Activated naive CD4-positive, alpha-beta T cell treated with Interleukin-2 at 50 U/mL for 16 hours (primary cell): ENCODE measurements at places on chromosomes 7 and 10.
A peak's percentile ranks its signal among the peaks of the same experiment; 100 is the strongest.

GRCh38 chr7:29090151-29090805, 56.1 kb downstream of the CPVL start:
- DNase-seq = no peak

- DNase-seq = no peak
Measured at GRCh38 chr7:39304178-39304577, 262.0 kb upstream of the YAE1 start.

DNA sequence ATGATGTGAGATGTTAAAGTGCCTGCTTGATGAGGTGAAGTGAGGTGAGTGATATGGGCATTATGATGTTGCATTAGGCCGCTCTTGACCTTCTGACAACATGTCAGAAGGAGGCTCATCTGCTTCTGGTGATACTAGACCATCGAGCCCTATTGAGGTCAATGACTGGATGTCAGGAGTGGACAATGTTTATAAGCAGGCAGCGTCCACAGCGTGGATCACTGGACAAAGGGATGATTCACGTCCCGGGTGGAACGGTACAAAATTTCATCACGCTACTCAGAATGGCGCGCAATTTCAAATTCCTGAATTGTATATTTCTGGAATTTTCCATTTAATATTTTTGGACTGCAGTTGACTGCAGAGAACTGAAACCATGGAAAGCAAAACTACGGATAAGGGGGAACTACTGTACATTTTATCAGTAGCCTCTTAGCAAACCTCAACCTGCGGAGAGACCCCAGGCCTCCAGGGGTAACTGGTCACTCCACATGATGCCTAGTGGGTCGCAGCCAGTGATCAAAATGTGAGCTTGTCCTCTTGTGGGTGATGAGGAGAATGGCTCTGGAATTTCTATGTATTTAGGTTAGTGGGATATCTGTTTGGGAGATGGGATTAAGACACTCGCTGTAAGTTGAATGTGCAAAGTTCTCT, 5.7 kb upstream of the ZCCHC24 start:
- no peak for DNase-seq

DNA sequence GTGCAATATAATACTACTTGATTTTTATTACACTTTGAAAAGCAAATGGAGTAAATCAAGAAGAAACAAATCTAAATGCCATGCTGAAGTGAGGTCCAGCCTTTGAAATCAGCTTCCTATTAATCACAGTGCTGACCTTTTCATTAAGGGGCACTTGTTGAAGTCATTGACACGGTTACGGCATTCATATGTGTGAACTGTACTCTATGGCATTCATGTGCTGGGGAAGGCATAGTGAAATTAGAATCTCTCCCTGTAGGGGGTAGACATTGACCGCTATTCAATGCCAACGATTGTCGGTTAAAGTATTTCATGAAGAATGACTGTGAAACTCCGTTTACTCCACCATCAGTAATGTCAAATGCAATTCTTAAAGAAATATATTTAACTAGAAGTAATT, 296.1 kb upstream of the SEMA3A start:
- DNase-seq = no peak

GRCh38 chr7:87398446-87398845, 53.0 kb downstream of the CROT start:
- no peak for DNase-seq

DNA sequence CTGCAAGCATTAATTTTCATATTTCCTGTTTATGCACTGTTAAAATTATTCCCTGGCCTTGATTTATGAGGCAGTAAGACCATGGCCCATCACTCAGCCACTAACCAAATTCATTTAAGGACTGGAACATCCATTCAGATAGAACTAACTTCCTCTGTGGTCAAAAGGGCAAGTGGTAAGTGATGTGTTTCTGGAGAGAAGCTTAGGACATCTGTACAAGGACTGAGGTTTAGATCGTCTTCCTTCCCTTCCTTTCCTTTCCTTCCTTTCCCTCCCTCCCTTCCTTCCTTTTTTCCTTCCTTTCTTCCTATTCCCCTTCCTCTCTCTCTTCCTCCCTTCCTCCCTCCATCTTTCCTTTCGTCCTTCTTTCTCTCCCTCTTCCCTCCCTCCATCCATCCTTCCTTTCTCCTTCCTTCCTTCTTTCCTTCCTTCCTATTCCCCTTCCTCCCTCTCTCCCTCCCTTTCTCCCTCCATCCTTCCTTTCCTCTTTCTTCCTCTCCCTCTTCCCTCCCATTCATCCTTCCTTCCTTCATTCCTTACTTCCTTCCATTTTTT, 1019.4 kb downstream of the TYW1 start:
- no peak for DNase-seq

DNA sequence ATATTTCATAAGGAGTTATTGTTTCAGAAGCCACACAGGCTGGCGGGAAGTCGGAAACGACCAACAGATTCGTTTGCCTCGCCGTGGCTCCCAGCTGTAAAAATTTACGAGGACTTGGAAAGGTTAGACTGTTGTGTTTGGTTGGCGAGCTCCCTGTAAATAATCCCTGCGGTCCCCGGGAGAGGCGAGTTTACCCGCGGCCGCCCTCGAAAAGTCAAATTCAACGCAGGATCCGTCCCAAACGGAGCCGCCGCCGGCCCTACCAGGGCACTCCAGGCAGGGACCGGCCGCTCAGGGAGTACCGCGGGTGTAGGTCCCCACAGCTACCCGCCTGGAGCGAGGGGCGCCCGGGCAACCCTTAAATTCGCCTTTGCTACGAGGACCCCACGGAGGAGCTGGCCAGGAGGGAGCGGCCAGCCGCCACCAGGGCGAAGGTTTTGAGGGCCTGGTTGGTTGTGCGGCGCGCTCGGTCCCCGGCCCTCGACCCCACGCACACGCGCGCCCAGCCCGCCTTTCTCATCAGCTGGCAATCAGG, 726 bp upstream of the HOXA9 start:
- DNase-seq = no peak

GRCh38 chr7:13920053-13920697, 69.3 kb downstream of the ETV1 start:
- DNase-seq = no peak

GRCh38 chr10:58486821-58487220, 25.9 kb upstream of the BICC1 start:
- DNase-seq = no peak

- DNase-seq = no peak
Measured at GRCh38 chr7:33423646-33424020, 294.3 kb downstream of the BBS9 start.

DNA sequence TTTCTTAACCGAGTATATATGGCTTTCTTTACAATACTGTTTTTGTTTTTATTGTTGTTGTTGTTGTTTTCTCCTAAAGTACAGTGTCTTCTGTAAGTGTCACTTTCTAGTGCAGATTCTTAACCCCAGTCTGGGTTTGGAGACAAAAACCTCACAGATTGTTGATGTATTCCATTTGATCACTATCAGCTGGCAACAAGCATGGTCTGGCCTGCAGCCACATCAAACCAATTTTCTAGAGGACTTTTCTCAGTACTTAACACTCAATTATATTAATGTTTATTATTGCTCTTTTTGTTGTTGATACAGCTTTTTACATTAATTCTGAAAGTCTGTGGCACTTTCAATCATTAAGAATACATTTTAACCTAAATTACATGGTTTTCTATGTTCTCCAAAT, 17.1 kb downstream of the LRRN3 start:
- no peak for DNase-seq

- DNase-seq = no peak
Measured at GRCh38 chr7:66904063-66904593, 16.9 kb upstream of the TMEM248 start.

- DNase-seq = no peak
Measured at GRCh38 chr7:136492366-136492765, 376.1 kb upstream of the CHRM2 start.

- no peak for DNase-seq
Measured at GRCh38 chr7:66326501-66327215, 121.5 kb downstream of the TPST1 start.

DNA sequence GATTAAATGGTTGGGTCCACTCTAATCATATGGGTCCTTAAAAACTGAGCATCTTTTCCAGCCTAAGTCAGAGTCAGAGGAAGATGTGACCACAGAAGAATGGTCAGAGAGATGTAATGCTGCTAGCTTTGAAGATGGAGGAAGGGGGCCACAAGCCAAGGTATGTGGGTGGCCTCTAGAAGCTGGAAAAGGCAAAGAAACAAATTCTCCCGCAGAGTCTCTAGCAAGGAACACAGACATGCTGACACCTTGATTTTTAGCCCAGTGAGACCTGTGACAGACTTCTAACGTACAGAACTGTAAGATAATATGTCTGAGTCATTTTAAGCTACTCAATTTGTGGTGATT, 1.5 kb upstream of the EXOC6 start:
- DNase-seq = no peak

DNA sequence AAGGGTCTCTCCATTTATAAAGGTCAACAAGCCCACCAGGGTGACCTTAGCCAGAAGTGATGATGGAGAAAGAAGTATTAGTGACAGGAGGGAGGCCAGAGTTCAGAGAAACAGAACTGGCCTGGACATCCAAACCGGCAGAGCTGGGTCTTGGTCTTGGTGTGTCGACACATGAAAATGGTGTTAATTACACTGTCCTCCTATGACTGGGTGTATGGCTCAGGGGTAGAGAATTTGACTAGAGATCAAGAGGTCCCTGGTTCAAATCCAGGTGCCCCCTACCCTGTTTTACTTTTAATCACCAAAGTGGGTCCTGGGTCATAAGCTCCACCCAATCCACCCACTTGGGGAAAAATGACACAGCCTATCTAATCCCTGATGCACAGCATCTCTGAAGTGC, 110.6 kb upstream of the ZNF746 start:
- no peak for DNase-seq

- DNase-seq = no peak
Measured at GRCh38 chr10:32190890-32191491, 134.8 kb upstream of the KIF5B start.

DNA sequence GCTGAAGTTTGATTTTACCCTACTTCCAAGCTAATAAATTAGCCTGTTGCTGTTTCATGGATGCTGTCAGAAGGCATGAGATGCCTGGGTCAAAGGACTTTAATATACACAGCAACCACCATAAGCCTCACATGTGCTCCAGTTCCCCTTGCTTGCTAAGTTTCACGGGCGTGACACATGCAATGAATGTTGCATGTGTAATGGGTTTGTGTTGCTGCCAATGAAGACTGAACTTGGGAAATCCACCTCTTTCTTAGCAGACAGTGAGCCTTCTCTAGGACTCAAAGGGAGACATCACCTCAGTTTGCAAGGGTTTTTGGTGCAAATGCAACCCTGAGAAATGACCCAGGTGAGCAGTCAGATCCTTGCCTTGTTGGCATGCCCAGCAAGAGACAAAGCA, 505.5 kb upstream of the PODXL start:
- DNase-seq = no peak

- DNase-seq = peak; percentile 8
Measured at GRCh38 chr10:61786728-61787127, 114.8 kb upstream of the ARID5B start.

- no peak for DNase-seq
Measured at GRCh38 chr10:87865241-87865881, 1.9 kb downstream of the PTEN start.

- no peak for DNase-seq
Measured at GRCh38 chr7:120615703-120616102, 242.2 kb downstream of the TSPAN12 start.

DNA sequence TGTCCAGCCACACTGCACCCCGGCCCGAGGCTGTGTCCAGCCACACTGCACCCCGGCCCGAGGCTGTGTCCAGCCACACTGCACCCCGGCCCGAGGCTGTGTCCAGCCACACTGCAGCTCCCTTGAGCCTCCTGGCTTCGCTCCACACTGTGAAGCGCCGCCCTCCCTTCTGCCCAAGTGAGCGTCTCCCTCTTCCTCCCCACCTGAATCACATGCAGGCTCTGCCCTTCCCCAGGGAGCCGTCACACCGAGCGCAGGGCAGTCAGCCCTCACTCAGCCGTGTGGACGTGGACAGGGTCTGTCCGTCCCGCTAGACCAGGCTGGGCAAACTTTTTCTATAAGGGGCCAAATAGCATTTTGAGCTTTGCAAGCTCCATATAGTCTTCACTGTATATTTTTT, 27.6 kb downstream of the CFAP46 start:
- DNase-seq = no peak

DNA sequence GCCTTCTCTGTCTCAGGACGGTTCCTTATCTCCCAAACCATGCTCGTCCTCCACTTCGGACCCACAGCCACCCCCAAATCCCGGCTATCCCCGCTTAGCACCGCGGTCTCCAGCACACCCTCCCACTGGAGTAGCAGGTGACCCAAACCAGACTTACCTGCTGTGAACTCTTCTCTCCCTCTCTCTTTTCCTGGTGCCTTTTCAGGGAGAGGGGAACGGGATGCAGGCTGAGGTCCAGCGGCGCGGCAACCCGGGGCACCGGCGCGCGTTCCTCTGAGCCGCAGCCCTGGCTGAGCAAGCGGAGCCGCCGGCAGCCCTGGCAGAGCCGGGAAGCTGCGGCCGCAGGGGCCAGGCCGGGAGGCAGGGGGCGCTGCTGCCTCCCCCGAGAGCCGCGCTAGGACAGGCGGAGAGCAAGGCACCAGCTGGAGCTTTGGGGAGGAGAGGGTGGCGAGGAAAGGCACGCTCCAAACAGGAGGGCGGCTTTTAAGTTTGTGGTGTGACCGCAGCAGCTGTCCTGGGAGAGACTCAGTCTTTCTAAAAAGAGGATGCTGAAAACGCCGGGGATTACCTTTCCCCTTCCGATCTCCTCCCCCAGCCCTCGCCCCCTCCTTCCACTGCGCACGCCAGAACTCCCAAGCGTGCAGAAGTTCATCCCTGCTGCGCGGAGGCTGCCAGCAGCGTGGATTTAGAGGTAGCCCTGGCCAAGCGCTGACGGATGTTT, at the start of gene SEMA3D:
SEMA3D (minus strand) TSS at position 536 of the 721 bp plus-strand sequence. CDS start 65,165 bp downstream, outside the sequence.
- DNase-seq = no peak

- no peak for DNase-seq
Measured at GRCh38 chr7:30183749-30184369, 49.1 kb downstream of the MTURN start.

DNA sequence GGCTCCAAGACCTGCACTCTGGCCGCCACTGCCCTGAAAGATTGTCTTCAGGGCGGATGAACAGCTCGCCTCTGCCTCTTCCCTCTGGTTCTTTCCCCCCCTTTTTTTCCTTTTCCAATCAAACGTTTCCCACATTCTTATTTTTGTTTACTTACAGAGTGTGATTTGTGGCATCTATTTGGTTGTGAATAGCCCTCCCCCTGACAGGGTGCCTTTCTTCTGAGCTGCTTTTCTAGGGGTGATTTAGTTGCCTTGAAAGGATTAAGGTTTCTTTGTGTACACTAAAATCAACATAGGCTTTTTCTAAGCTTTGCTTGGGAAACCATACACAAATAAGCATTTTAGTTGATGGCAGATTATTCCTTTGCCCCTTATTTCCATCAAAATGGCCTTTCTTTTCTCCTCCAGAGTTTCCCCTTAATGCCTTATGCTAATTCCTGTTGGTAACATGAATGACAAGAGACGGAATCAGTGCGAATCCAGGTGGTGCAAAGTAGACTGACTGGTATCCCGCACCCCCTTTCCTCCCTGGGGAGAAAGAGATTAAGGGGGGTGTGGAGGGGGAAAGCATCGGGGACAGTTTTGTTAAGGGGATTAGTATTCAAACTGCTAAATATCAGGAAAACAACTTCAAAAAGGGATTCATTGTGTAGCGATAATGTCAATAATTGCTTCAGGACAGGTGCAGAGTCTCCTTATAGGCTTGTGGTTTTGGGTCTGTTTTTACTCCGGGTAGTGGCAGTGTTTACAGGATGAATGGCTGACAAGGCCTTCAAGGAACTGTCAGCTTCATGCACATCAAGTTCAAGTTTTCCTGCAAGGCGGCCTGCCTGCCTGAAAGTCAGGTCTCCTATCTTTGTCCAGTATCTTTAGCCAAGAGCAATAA, 431.6 kb upstream of the GALNT17 start:
- no peak for DNase-seq
